ENCODE measurements at places on chromosomes 7 and 10. TPM values are rescaled to one million over a fixed set of nuclear protein-coding genes. Genes with fewer than 3 reads are reported as not detected.

- no peak for DNase-seq
Observed at GRCh38 chr10:68023292-68023691, 51.8 kb downstream of the HERC4 start.

GRCh38 chr10:21750424-21750823 is 216.4 kb downstream of the MLLT10 start:
- DNase-seq: no peak

DNA sequence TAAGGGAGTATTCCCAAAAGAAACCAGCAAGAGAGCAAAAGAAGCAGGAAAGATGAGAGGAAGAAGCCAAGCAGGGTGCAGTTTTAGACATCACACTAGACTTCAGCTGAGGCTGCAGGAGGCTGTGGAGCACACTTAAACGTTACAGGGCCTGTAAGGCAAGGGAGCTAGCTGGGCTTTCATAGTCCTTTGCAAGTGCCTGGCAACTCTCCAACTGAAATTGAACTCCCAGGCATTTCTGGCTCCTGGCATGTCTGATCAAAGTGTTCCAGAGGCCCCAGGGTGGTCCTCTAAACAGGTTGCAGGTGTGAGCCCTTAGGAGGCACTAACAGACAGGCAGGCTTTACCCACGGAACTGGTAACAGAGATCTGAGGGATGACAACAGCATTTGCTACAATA is 750.2 kb downstream of the XPNPEP1 start:
- no peak for DNase-seq

- DNase-seq: no peak
Observed at GRCh38 chr10:34904191-34904590, 89.1 kb upstream of the PARD3 start.

The ANLN gene
- total RNA-seq: 28.8 TPM

The ZNF853 gene
- total RNA-seq: 2.8 TPM

The SUGCT gene
- total RNA-seq: 1.6 TPM

The CUBN gene
- 1.7 TPM for total RNA-seq
